T-helper 17 cell (primary cell): ENCODE measurements at places on chromosomes 7 and 10.
A peak's percentile ranks its signal among the peaks of the same experiment; 100 is the strongest.

- DNase-seq, result no peak
These were observed 94.0 kb upstream of the TARP start for GRCh38 chr7:38367301-38367890.

GRCh38 chr7:74599244-74599643 lies 58.3 kb upstream of the GTF2I start:
- no peak for DNase-seq

GRCh38 chr7:55490099-55490498 lies 82.2 kb downstream of the VOPP1 start:
- DNase-seq, result no peak

GRCh38 chr7:146722986-146723385 lies 606.4 kb downstream of the CNTNAP2 start:
- no peak for DNase-seq

DNA sequence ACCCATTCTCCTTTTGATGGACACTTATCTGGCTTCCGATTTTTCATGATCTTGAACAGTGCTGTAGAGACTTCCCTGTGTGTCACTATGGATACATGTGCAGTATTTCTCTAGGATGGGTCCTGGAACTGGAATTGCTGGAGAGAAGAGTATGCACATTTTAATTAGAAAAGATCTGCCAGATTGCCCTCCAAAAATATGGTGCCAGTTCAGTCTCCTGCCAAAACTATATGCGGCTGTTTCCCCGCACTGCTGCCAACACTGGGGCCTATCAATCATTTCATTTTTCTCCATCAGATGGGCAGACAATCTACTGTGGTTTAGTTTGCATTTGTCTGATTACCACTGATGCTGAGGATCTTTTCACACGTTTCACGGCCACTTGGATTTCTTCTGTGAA lies 105.0 kb downstream of the SH2D4B start:
- DNase-seq, result no peak

- no peak for DNase-seq
These were observed 263.7 kb upstream of the PPP2R2D start for GRCh38 chr10:131636841-131637724.

DNA sequence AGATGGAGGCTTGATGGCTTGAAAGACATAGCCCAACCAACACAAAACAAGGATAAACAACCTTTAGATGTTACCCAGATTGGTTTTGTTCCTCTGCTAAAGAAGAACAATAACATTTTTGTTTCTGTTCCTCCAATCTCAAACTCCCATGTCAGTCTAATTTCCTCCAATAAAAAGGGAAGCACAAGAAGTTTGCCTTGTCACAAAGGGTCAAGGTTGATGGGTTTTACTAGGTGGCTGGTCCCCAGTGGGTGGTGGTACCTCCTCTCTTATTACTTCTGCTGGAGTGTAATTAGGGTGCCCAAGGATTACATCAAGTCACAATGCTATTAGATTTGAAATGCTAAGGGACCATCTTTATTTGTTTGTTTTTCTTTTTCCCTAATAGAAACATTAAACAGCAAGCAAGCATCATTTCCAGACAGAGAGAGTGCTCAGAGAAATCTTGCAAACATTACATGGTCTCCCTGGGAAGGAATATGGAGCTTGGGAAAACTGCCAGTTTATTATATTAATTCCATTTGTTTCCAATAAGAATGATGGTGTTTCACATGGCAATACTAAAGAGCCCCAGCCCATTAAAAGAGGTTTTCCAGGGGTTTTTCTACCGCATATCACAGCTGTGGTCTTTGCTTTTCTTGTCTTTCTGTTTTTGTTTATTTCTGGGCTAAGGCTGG lies 78.3 kb upstream of the AOAH start:
- DNase-seq, result no peak

GRCh38 chr7:1418505-1419309 lies 40.6 kb downstream of the MICALL2 start:
- DNase-seq, result no peak

- DNase-seq, result no peak
These were observed 180.0 kb upstream of the GHITM start for GRCh38 chr10:83959328-83959727.

DNA sequence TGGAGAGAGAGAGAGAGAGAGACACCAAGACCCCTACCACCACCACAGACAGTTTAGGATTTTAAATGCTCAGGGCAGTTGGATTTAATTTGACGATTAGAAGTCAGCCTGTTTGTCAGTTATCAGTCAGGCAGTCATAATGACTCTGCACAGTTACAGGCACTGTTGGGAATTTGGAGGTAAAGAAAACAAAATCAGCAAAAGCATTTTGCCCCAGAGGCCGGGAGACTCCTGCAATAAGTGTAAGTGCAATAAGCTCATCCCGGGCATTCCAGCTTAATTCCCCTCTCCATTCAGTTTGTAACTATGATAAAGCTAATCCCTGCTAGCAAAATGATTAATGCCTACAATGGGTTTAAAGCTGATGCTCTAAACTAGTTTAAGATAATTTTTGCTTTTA lies 13.5 kb downstream of the SEMA3C start:
- DNase-seq, result no peak

- no peak for DNase-seq
These were observed 38.7 kb downstream of the PAX2 start for GRCh38 chr10:100784126-100784525.

DNA sequence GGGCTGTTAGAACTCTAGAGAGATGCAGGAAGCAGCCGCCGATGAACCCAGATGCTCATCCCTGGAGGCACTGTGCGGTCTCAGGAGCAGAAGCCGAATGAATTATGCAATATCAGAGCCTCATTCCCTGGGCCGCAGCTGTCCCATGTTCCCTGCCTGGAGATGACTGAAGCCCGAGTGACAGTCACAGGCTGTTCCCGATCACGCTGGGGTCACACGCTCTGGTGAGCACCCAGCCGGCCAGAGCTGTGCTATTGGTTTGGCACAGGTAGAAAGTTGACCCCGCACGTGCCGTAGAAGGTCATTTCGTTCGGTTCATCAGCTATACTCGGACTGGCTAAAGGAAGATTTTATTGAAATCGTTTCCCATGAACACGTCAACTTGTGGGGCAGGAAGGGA lies 140.5 kb upstream of the SH2B2 start:
- DNase-seq, result no peak

- no peak for DNase-seq
These were observed 26.9 kb upstream of the ABCA13 start for GRCh38 chr7:48144291-48144768.

- DNase-seq, result no peak
These were observed 4.8 kb upstream of the REPIN1 start for GRCh38 chr7:150363872-150364271.

GRCh38 chr10:124732931-124733570 lies 11.1 kb downstream of the FAM53B start:
- peak; percentile 31 for DNase-seq

- DNase-seq, result peak; percentile 43
These were observed 3.0 kb upstream of the BTBD16 start for GRCh38 chr10:122267849-122268737.

- no peak for DNase-seq
These were observed 23.8 kb upstream of the BICC1 start for GRCh38 chr10:58488921-58489320.

- DNase-seq, result no peak
These were observed 65.9 kb upstream of the CC2D2B start for GRCh38 chr10:95841661-95842498.

DNA sequence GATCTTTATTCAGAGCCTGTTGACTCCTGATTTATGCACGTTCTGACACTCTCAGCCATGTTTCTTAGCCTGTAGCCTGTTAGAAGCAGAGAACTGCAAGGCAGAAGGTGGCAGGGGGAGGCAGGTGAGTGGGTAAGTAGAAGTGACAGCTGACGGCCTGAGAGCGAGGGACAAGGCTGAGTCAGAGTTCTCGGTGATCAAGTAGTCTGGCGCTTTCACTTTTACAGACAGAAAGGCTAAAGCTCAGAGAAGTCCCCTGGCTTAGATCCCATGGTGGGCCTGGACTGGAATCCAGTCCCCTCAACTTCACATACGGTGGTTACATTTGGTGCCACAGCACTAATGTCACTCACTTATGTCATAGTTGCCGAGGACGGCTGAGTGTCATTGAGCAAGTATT lies 139.0 kb downstream of the TACC2 start:
- DNase-seq, result no peak

- DNase-seq, result no peak
These were observed 523.9 kb downstream of the SUGCT start for GRCh38 chr7:40658729-40659128.

- no peak for DNase-seq
These were observed 99.1 kb upstream of the TMEM168 start for GRCh38 chr7:112889268-112889667.
